Osteocyte (in vitro differentiated cells): ENCODE measurements at places on chromosomes 13 and 19.
A peak's percentile ranks its signal among the peaks of the same experiment; 100 is the strongest.

- DNase-seq: no peak
Observed at GRCh38 chr13:41054919-41055619, 6.2 kb upstream of the WBP4 start.

GRCh38 chr19:5489551-5489950 is 34.3 kb downstream of the ZNRF4 start:
- DNase-seq: no peak

GRCh38 chr13:51856998-51857397 is 4.8 kb upstream of the CCDC70 start:
- DNase-seq: no peak

- peak; percentile 46 for DNase-seq
Observed at GRCh38 chr19:42532891-42533290, 4.6 kb upstream of the CEACAM1 start.

DNA sequence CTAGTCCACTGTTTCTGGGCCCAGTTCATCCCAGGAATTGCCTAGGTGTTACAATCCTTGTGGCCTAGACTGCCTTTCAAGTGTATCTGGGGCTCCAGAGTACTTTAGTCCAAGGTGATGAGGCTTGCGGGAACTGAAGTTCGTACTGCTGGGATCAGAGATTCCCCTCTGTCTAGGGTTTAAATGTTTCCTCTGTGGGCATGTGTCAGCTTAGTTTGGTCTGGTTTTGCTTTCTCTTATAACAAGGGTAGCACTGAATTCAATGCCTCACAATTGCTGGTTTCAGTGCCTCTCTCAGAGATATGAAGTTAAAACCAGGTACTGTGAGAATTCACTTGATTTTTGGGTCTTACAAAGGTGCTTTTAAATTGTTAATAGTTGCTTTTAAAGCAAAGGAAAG is 30.8 kb downstream of the RGCC start:
- DNase-seq: no peak
